Hepatic stellate cell (primary cell): ENCODE measurements at places on chromosomes 7 and 10.

DNA sequence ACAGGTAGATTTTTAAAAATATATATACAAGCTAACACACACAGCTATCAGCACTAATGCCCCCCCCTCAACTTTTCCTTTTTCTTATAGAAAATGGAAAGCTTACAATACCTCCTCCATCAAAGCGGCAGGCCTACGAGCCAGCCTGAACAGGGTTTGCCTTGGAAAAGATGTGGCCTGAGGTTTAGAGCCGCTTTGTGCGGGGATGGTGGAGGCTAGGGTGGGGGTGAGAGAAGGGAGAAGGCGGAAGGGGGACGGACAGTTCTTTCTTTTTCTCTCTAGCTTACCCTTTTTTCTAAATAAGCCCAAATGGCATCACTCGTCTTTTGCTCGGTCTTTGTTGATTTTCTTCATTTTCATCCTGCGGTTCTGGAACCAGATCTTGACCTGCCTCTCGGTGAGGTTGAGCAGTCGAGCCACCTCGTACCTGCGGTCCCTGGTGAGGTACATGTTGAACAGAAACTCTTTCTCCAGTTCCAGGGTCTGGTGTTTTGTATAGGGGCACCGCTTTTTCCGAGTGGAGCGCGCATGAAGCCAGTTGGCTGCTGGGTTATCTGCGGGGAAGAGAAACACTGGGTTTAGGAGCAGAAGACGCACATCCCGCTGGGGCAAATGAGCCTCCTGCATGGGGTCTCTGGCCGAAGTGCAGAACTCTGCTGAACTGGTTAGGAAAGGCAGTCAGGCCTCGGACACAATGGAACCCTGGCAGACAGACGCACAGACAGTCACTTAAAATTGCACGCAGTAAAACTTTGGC is 1.9 kb downstream of the HOXA9 start:
- no peak for DNase-seq

GRCh38 chr10:6929148-6929830 is 349.2 kb upstream of the PRKCQ start:
- no peak for DNase-seq

- DNase-seq = no peak
Observed at GRCh38 chr7:42621543-42622219, 290.2 kb downstream of the C7orf25 start.

DNA sequence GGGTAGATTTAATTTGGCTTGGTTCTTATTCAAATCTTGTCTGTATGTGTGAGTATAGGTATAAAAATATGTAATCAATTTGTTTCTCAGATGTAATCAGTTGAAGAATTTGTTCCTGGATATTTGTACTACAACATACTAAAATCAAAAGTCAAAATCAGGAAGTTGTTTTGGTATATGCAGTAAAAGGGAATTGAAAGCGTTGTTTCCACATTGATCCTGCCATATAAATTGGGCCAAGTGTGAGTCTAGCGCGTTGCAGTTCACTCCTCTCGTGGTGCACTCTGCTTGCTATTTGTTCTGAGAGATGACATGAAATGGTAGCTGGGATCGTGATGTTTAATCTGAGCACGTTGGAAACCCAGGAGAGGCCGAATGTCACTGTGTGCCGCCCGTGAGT is 55.9 kb downstream of the SHH start:
- DNase-seq = no peak

- DNase-seq = no peak
Observed at GRCh38 chr7:70694971-70695794, 436.8 kb upstream of the GALNT17 start.

GRCh38 chr10:12819656-12820055 is 181.9 kb downstream of the CCDC3 start:
- DNase-seq = no peak

GRCh38 chr10:96619120-96619519 is 32.3 kb upstream of the TM9SF3 start:
- DNase-seq = no peak

GRCh38 chr10:43037440-43037839 is 39.4 kb upstream of the RET start:
- no peak for DNase-seq

DNA sequence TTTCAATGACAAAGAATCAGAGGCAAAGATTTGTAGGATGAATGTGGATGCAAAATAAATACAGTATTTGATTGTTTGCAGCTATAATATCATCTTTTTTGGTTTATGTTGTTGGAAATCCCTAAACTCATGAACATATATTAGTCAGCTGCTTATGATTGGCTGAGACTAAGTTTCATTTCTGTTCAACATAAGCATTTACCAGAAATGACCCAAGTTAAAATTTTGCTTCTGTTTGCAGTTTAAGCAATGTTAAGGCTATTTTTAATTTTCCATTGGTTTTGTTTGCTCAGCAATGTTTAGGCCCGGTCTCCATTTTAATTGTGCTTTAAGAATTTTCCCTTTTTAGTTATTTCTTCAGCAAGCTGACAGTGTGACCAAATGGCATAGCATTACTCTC is 22.0 kb downstream of the GIMAP6 start:
- DNase-seq = no peak

GRCh38 chr7:71618278-71618677 is 486.3 kb downstream of the GALNT17 start:
- DNase-seq = no peak

- DNase-seq = no peak
Observed at GRCh38 chr7:35802649-35803048, 1.8 kb downstream of the SEPTIN7 start.

- DNase-seq = no peak
Observed at GRCh38 chr7:25118048-25118753, 6.9 kb downstream of the CYCS start.

- no peak for DNase-seq
Observed at GRCh38 chr10:71274901-71275796, 43.9 kb upstream of the SLC29A3 start.

DNA sequence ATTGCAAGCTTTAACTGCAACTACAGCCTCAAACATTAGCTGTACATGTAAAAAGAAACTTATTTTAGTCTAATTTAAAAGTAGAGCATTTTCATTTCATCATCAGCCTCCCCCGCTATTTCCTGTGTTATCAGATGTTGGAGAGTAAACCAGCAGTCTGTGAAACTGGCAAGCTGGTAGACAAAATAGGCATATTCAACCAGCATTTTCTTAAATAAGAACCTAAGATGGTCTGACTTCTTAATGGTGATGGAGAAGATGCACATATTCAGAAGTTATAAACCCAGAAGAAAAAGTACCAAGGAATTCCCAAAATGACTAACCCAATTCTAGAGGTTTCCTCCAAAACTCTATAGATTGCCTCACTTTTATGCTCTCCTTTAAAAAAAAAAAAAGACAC is 24.9 kb downstream of the PIK3AP1 start:
- DNase-seq = no peak

DNA sequence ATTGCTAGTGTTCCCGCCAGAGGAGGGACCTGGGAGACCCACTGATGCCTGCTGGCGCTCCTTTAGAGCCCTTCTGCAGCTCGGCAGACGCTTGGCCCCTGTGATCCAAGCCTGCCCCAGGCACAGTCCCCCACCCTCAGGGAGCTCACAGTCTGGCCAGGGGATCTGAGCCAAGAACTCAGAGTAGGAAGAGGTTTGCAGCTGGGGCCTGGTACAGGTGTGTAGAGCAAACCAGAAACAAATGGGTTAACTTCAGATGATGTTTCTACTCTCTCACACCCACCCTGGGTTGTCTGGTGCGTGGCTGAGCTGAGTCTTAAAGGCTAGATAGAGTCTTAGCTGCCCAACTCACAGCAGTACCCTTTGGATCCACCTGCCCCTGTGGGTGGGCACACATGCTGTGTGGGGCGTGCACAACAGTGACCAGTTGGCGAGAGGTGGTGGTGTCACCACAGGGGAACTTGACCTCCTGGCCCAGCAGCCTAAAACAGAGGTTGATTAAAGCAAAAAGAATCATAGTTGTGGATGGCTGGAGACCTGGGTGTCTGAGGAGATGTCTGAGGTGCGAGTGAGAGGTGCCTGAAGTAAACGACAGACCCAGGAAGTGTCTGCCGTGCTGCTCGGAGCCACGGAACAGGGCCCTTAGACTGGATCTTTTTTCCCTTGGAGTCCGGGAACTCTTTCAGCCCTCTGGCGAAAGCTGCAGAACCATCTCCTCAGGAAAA is 31.2 kb upstream of the SRGN start:
- no peak for DNase-seq

- no peak for DNase-seq
Observed at GRCh38 chr7:55553024-55553345, 19.3 kb downstream of the VOPP1 start.

DNA sequence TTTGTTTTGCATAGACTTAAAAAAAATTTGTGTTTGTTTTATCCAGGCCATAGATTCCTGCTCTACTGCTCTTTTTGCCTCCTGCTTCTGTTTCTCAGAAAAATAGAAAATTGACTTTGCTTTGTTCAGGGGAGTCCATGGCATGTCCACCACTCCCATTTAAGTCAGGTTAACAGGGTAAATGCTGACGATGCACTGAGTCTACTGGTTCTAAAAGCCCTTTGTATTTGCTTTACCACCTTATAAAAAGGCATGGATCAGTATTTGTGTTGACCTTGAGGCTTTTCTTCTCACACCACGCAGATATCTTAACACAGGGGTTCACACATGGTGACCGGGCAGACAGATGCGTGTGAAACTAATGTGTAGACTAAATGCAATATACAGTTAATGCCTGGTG is 139.5 kb upstream of the RHEB start:
- no peak for DNase-seq

DNA sequence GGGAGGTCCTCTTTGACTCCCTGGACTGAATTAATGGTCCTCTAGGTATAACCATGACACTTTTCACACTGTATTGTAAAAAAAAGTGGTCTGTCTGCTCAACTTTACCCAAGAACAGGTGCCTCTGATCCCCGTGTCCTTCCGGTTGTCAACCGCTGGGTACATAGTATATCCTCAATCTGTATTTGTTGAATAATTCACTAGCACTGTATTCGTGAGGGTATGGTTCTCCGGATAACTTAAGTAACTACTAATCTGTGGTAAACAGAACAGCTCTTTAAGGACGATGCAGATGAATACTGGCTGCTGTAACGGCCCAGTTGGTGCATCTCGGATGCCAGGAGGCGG is 472 bp upstream of the ADAM22 start:
- no peak for DNase-seq

DNA sequence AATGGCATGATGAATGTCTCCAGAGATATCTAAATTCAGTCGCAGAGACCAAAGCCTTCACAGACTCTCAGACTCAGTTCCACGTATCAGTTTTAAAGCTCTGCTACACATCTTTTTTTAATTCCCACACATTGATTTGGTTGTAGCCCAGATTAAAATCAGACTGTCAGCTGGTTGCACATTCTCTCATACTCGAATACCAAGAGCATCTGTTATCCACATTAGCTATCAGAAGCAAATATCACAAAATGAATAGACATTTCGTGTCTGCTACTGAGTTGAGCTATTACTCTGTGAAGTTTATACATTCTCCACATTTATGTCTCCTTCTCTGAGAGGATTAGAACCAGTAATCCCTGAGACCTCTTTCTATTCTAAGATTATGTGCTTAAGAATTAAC is 229.2 kb downstream of the GPAM start:
- no peak for DNase-seq
